ENCODE measurements at places on chromosomes 6 and 20. TPM values are rescaled to one million over a fixed set of nuclear protein-coding genes. Genes with fewer than 3 reads are reported as not detected.

GRCh38 chr6:46072866-46073265 lies 56.9 kb upstream of the ENPP4 start:
- no peak for DNase-seq

- no peak for DNase-seq
Observed at GRCh38 chr6:149237464-149237863, 80.0 kb upstream of the TAB2 start.

- no peak for DNase-seq
Observed at GRCh38 chr6:21764989-21765388, 171.4 kb downstream of the SOX4 start.

- DNase-seq: no peak
Observed at GRCh38 chr6:108948181-108948661, 100.0 kb downstream of the ARMC2 start.

DNA sequence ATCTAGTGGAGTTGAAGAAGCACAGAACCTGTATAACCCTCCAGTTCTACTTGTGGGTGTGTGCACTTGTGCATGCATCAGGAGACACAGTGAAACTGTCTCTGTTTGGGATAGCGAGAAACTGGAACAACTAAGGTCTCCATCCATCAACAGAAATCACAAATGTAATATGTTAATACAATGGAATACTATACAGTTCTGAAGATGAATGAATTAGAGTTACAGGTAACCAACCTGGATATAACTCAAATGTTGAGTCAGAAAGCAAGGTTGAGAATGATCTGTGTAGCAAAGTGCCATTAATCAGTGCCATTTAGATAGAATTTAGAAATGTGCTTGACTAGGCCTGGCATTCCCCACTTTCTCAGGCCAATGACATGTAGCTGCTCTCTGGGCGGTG lies 4.6 kb upstream of the NSFL1C start:
- no peak for DNase-seq

DNA sequence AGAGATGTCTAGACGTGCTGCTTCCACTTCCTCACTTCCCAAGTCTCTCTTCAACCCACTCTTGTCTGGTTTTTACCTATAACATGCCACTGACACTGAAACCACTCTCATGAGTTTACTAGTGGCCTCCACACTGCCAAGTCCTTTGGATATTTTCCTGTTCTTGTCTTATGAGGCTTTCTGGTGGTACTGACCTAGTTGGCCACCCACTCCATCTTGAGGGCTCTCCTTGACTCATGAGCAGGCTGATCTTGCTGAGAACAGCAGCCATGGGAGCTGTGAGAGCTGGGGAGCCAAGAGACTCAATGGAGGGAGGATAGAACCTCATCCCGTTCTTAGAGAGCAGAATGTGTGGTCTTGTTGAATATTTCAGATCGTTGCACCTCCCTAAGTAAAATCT lies 283.4 kb upstream of the PRDM1 start:
- DNase-seq: no peak

- no peak for DNase-seq
Observed at GRCh38 chr6:139423971-139424667, 49.7 kb upstream of the CITED2 start.

- DNase-seq: no peak
Observed at GRCh38 chr6:83960664-83961063, 72.9 kb upstream of the MRAP2 start.

DNA sequence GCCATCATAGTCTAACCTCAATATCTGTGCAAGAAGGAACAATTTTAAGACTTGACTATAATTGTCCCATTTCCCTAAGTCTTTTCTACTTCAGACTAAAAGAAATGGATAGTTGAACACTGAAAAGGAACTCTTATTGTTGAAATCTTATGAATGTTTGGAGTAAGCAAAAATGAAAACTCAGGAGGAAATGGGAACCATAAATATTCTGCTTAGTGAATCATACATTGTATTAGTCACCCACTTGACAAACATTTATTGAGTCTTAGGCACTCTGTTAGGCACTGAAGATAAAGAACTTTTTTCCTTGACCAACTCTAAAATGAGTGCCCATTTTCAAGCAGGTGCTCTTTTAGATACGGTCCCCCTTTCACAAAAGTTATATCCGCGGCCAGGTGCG lies 8.7 kb downstream of the CCDC170 start:
- DNase-seq: no peak

DNA sequence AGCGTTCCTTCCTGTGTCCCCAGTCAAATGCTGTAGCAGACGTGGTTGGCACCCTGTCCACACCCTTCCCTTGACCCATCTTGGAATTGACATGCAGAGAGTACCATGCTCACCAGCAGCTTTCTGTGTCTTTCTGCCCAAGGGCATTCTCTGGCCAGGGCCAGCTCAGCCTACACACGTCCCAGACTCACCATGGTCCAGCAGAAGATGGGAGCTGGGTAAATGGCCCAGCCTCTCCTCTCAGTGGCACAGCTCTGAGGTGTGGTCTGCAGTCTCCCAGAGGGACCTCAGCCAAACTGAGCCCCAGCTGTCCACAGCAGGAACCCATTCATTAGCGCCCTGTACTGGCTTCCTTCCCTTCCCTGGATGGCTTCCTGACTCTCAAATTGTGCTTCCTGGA lies 31.1 kb upstream of the BLCAP start:
- no peak for DNase-seq

DNA sequence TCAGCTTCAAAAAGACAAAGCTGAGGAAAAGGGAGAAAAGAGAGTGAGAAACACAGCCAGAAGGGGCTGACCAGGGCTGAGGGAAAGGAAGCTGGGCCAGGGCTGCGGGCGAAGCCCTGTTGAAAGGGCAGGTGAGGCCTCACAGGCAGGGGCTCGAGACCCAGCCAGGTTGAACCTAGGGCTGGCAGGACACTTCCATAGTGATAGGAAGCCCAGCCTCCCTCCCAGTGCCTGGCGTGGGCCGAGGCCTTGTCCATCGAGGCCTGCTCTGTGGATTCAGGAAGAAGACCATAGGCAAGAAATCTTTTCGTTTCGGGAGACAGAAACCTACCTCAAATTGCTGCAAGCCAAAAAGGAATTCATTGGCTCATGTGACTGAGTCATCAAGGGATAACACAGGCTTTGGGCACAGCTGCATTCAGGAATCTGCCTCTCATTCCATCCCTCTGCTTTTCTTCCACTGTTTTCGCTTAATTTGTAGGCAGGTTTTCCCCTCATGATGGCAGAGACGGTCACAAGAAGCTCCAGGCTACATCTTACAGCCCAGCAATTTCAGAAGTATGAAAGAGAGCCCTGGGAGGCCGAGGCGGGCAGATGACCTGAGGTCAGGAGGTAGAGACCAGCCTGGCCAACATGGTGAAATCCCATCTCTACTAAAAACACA lies 311.1 kb upstream of the SULF2 start:
- DNase-seq: no peak

DNA sequence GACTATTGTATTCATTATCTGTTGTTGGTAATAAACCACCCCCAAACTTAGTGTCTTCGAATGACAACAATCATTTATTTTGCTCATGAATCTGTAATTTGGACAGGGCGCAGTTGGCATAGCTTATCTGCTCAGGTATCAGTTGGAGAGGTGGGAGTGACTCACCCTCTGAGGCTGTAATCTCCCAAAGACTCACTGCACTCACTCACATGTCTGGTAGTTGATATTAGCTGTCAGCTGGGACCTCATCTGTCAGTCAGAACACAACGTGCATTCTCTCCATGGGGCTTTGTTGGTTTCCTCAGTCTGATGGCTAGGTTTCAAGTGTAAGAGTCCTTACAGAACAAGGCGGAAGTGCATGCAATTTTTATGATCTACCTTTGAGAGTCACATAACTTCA lies 219.0 kb upstream of the PRND start:
- DNase-seq: no peak

DNA sequence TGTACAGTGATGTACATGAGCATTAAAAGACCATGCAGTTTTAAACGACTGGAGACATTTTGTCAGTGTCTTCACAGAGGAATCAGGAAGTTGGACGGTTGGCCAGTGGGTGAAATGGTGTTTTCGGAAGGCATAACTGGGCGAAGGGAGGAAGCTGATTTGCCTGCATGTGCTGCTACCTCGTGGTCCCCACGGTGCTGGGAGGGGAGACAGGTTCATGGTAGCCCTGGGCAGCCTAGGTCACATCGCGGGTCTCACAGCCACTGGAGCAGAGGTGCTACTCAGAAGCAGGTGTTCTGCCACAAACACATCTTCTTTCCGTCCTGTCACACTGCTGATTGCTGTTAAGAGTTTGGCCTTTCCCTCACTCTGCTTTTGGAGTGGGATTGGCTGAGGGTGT lies 35.2 kb downstream of the HIVEP1 start:
- peak; percentile 72 for DNase-seq

GRCh38 chr6:13462458-13463327 lies 24.7 kb downstream of the GFOD1 start:
- DNase-seq: no peak

IRAK1BP1 gene
- polyA plus RNA-seq: 0.97 TPM

HTR1E gene
- polyA plus RNA-seq: not detected

PCSK2 gene
- not detected for polyA plus RNA-seq

TPX2 gene
- polyA plus RNA-seq: 0.31 TPM

SLPI gene
- not detected for polyA plus RNA-seq

KHDC1L gene
- polyA plus RNA-seq: not detected

RUNX2 gene
- polyA plus RNA-seq: 1.3 TPM

GJA1 gene
- not detected for polyA plus RNA-seq

Data from B cell (primary cell).